ENCODE measurements at places on chromosomes 6 and 20.

DNA sequence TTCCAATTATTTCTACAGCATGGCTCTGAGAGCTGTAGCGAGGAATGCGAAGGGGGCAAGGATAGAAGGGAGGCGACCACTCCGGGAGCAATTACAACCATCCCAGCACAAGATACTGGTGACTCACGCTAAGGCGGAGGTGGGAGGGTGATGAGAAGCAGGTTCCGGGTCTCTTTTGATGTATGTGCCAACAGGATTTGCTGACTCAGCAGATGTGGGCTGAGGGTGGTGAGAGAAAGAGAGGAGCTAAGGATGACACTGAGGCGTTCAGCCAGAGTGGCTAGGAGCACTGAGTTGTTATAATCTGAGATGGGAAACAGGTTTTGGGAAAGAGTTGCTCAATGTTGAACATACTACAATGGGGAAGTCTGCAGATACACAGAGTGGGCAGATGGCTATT is 9.3 kb upstream of the TXNDC5 start:
- no peak for DNase-seq

DNA sequence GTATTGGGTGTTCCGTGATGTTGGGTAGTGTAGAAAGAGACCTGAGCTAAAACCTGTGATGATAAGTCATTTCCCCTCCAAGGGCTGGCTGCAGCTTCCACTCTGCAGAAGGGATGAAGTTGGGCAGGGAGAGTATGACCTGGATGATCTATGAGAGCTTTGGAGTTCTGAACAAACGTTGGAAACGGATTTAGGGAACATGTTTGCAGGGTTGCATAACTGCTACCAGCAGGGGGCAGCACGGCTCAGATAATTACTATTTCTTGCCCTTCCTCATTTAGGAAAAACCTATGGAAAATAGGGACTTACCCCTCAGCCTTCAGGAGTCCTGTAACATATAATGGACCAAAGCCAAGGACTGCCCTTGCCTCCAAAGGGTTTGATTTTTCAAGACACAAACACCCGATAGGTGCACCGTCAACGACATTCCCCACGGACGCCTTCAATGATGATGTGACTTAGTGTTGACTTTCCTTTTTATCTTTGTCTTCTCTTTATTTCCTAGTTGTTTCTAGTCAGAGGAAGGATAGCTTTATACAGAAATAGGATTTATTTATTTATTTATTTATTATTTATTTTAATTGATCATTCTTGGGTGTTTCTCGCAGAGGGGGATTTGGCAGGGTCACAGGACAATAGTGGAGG is 164.9 kb upstream of the SASH1 start:
- peak; percentile 70 for DNase-seq

DNA sequence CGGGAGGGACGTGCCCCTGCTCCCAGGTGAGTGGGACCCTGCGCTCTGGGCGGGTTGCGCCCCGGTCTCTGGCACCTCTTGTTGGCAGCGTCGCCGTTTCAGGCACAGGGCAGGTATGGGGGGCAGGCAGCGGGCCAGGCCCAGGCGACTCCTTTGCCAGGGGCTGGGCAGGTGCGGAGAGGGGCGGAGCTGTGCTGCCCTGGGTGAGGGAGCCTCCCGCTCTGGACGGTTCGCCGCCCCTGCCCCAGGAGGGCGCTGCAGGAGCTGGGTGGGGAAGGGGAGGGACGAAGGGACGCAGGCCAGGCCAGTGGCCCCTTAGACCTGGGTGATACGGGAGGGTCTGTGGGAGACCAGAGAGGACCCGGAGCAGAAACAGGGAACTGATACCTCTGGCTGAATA is 663.9 kb upstream of the DEFB115 start:
- DNase-seq, result no peak

DNA sequence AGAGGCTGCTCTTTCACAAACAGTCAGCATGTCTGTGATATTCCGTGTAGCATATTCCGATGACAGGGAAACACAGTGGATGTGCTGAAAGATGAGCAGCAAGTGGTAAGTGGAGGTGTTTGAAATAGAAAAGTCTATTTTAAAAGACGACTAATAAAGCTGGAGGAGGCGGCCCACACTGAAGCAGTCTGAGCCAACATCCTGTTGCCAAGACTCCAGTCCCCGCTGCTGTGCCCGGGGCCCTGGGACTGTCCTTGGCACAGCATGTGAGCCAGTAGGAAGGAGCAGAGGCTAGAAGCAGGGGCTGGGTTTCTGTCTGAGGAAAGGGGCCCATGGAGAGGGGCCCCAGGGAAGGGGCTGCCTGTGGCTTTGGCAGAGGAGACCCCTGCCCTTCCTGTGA is 351.5 kb upstream of the CHD6 start:
- DNase-seq, result no peak

- no peak for DNase-seq
These were observed 68.7 kb downstream of the TXNDC5 start for GRCh38 chr6:7841781-7842468.

DNA sequence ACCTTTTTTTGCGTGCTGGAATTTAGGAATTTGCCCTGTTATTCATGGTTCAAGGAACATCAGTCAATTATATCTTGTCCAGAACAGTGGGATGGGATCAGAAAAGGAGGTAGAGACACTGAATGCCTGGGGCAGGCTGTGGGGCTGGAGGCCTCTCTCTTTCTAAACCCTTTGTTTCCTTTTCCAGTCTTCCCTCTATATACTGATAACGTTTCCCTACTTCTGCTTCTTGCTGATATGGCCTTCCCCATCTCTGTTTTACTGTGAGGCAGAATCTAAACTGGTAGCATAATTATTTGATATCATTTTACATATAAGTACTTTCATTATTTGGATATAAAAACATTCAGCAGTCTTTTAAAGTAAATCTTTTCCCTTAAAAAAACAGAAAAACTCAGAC is 67.5 kb downstream of the DNAH8 start:
- DNase-seq, result no peak

DNA sequence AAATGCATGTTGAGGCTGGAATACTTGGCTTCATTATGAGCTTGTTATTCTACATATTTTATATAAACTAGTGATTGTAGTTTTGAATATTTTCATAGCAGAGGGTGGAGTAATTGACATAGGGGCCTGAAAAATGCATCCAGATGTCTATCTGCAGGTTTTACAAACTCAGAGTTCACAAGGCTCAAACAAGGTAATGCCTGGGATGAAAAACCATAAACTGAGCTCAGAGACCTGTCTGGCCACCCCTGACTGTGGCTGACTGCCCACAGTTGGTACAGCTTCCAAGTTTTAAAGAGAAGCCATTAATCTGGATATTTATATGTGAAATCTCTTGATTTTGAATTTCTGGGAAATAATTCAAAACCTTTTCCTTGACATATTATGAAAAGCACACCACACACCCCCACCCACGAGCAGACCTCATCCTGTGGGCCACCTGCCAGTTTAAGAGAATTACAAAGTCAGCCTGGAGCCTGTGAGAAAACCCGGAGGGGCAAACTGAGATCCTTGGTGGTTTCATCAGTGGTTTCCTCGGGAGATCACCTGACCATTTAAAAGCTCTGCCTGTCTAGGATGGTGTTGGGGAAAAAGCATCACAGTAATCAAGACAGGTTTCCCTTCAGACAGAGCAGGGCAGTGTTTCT is 230.1 kb downstream of the SAMD5 start:
- no peak for DNase-seq

DNA sequence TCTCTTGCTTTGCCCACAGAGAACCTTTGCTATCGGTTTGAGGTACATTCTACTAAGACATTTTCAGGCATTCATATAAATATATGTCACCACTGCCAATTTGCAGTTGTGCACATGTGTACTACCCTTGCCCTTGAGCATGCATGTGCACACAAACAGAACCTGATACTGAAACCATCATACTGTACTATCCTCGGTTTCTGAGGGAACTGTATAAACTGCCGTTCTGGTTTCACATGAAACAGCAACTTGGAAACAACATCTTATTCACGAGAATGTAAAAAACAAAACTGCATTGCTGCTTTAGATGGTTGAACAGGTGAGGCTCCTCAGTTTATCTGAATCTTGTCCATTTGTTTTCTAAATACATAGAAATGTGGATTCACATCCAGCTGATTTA is 151.2 kb upstream of the TMEM170B start:
- no peak for DNase-seq

DNA sequence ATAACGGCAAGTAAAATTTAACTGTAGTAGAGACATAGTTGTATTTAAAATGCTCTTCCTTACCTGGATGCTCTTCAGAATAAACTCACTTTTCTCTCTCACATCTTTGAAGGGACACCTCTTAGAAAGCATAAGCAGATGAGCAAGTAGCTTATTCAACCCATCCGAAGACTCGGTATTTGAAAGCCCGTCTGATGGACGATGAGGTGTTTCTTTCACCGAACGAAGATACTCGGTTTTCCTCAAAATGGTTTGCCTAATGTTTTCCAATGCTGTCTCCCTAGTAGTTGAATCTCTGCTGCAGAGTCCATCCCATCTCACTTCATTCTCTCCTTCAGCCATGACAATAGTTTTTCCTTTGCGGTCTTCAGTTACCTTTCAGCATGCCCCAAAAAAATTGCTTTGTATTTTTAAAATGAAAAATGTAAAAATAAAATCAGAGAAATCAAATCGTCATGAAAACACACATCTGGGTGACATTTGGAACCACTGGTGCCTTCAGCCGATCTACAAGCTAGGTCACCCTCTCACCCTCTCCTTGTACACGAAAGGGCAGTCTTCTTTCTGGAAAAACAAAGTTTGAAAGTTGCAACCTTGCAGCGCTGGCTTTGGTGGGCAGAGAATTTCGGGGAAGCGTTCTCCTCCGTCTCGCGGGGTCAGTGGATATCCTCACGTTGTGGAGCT is 772 bp downstream of the SESN1 start:
- no peak for DNase-seq

DNA sequence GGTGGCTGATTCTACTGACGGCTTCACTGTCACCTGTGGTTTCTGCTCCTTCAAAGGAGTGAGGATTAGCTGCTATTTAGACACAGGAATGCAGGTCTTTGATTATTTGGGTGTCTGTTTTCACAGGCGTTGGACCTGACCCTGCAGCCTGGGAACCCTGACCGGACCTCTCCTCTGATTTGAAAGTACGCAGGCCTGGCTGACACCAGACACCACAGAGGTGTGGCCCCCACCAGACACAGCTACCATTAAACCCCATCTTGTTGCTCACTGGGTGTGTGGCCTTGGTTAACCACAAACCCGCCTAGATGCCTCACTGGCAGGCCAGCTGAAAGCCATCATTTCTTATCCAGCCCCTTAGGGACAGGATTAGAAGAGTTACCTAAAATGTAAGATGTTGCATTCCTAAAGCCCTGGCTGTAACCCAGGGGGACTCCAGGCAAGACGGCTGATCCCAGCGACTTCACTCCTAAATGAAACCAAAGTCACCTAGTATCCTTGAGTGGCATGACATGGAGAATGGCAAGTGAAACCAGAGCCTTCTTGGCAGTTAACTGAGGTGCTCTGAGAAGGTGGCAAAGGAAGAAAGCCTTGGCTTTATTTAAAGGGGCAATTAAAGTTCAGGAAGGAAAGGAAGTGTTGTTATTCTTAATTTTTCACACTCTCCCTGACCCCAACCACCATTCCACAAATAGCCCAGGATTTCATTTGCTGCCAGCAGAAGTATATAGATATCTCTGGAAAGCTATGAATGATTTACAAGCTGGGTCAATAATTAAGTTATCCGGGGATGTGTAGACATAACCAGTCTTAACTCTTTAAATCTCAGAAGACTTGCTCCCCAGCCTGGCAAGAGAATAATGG is 169.9 kb downstream of the QRSL1 start:
- no peak for DNase-seq

DNA sequence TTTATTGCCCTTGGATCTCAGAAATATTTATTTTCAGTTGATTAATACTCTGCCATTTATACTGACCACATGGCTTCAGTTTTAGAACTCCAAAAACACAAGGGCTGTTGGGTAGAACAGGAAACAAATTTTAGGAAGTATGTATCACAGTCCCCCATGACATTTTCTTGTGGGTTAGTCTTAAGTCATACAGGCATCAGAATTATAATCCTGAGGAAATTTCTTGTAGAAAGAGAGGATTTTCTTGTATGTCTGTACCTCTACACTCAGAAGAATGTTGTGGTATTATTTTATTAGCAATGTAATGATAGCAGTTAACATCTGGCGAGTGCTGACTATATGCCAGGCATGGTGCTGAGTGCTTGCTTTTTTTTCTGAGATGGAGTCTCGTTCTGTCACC is 302.9 kb downstream of the CLIC5 start:
- no peak for DNase-seq

GRCh38 chr6:34709386-34709785 is 12.8 kb upstream of the ILRUN start:
- DNase-seq, result peak; percentile 20

DNA sequence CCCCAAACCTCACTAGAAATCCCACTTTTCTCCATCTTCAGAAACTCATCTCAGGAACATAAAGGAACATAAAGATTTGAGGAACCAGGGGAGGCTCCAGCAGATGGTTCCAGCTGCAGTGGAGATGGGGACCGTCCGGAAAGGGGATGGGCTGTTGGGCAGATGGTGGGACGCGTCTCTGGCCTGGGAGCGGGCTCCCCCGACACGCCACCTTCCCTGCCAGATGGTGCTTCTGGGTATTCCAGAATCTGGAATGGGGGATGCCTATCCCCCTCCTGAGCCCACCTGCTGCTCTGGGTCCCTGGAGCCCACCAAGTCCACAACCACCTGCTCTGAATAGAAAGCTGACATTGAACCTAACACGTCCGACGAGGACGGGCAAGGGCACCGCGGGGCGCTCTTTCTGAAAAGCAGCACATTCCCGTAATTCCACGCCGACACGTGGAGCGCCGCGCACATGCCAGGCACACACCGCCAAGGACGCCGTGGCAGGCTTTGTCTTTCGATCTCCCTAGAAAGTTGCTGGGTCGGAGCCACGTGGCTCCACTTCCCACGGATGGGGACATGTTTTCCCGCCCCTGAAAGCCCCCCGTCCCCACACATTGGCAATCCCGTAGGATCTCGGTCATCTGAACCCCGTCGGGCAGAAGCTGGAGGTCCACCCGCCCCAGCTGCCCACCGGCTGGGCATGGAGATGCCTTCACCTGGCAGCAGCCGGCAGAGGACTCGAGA is 27.3 kb downstream of the SLC2A4RG start:
- no peak for DNase-seq

GRCh38 chr6:124368131-124368530 is 564.5 kb downstream of the NKAIN2 start:
- DNase-seq, result no peak

DNA sequence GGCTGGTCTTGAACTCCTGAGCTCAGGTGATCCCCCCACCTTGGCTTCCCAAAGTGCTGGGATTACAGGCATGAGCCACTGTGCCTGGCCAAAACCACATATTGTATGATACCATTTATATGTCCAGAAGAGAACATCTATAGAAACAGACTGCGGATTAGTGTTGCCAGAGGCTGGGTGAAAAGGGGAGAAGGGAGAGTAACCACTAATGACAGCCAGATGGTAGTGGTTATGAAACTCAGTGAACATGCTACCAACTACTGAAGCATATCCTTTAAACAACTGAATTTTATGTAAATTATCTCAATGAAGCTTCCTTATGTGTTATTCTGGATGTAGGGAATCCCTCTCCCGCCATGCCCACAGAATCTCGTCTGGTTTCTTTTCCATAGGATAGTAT is 15.7 kb downstream of the SLC23A2 start:
- no peak for DNase-seq

GRCh38 chr6:152063170-152063921 is 255.9 kb downstream of the ESR1 start:
- DNase-seq, result no peak
